Right forelimb (tissue), 1 donor: ENCODE measurements at places on chromosomes 12 and 14.

GRCh38 chr12:24991209-24992049 is 42.5 kb upstream of the BCAT1 start:
- no peak for DNase-seq

DNA sequence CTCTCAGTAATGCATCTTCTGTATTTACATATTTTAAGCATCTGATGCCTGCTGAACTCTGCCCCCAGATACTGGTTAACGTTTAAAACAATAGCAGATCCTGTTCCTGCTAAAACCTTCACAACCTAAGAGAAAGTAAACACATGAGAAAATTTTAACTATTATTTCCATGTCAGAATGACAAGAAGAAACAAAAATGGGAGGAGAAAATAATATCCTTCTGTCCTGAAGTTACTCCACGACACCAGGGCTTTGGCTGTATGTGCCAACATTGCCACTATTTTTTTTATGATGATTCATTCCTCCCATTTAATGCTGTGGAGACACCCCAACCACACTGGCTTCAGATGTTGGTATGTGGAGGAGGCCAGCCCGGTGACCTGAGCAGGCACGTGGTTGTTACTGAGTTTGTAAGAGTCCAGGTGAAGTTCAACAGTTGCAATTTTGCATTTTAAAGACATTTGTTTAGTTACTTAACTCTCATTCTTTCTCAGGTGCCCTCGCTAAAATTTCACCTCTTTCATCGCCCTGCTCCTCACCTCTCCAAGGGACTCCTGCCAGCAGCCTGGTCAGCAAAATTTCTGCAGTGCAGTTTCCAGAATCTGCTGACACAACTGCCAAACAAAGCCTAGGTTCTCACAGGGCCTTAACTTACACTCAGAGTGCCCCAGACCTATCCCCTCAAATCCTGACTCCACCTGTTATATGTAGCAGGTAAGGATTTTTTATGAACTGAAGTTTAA is 65.5 kb upstream of the SLCO1C1 start:
- no peak for DNase-seq

DNA sequence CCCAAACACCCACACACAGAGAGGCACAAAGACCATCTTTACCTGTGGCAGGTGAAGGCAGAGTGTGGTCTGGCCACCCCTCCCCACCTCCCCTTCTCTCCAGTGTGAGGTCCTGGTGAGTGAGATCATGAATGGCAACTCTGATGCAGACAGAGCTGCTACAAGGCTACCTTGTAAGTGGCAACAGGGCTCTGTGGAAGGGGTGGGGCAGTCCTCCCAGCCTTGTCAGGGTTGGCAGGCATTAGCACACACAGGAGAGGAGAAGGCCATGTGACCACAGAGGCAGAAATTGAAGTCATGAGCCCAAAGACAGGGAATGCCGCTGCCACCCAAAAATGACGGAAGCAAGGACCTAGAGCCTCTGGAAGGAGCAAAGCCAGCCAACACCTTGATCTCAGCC is 30.7 kb downstream of the VWF start:
- no peak for DNase-seq

GRCh38 chr14:37932008-37932407 is 275.7 kb upstream of the SSTR1 start:
- DNase-seq, result no peak

DNA sequence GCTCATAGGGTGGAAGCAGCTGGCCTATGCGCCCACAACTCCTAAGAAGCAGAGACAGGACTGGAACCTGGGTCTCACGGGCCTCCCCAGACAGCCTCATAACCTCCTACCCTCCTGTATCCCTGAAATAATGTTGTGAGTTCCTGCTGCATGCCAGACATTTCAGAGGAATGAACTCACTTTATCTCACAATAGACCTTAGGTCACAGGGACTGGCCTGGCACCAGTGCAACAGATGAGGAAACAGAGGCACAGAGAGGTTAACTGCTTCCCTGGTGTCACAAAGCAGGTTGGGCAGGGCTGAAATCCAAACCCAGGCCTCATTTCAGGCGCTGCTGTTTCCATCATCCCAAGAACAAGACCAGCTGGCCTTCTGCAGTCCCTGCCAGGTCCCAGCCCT is 5.3 kb downstream of the PHETA1 start:
- no peak for DNase-seq

- no peak for DNase-seq
Observed at GRCh38 chr12:131975228-131975627, 25.5 kb downstream of the EP400 start.

- DNase-seq, result no peak
Observed at GRCh38 chr12:43733687-43734086, 24.9 kb downstream of the PUS7L start.

- no peak for DNase-seq
Observed at GRCh38 chr14:64812412-64812811, 67.3 kb downstream of the SPTB start.

DNA sequence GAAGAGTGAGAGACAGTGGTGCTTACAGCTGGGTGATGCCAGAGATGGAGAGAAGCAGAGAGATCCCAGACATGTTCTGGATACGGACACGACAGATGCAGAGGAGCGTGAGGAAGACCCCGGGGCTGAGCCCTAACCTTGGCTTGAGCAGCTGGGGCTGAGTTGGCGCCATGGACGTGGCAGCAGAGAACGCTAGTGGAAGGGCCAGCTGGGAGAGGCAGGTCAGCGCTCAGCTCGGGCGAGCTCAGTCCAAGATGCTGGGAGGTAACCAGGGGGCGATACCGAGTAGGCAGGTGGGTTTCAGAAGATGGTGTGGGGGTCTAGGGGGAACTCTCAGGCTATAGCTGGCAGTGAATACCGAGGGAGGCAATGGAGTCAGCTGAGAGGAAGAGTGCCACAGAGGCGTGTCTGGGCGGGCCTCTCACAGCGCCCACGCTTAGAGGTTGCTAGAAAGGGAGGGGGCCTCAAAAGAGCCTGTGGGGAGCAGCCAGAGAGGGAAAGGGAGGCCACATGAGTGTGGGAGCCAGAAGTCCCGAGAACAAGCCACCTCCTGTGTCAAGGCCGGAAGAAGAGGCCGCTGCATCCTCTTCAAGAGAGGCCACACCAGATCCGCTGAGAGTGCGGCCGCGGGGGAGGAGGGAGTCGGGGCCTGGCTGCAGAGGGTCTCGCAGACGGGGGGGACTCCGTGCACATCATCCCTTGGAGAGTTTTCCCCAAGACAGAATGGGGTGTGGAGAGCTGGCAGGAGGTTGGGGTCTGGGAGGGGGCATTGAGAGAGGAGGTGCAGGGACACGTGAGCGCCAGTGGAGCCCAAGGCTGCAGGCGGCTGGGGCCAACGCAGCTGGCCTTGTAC is 57.0 kb upstream of the DIO3 start:
- DNase-seq, result peak; percentile 22

DNA sequence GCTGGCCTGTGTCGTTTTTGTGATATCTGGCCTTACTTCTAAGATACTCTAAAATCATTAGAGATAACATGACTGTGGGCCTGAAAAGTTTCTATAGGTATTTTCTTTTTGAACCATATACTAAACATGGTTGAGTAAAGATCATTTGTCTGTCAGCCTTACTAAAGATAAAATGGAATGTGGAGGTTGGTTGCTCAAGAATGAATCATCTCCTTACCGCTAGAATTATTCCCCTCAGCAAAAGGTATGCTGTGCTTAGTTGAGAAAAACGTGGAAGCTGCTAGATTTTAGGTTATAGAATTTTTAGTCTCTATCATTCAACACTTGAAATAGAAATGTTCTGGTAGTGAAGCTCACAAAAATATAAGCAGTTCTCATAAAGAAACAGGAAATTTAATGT is 407.3 kb downstream of the AEBP2 start:
- DNase-seq, result no peak

- DNase-seq, result no peak
Observed at GRCh38 chr12:22299294-22299912, 35.1 kb downstream of the ST8SIA1 start.

DNA sequence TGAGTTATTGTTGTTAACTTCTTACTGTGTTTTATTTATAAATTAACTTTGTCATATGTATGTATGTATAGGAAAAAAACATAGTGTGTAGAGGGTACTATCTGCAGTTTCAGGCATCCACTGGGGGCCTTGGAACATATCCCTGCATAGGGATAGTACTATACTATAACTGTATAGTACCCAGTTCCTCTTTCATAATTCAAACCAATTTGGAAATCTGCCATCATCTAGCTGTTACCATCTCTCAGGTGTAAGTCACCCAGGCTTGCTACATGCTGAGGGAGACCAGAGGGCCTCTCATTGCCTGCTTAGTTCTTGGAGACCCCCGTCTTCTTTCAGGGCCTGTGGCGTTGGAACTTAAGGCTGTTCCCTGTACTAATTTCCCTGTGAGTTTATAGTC is 12.9 kb upstream of the DCD start:
- DNase-seq, result no peak

DNA sequence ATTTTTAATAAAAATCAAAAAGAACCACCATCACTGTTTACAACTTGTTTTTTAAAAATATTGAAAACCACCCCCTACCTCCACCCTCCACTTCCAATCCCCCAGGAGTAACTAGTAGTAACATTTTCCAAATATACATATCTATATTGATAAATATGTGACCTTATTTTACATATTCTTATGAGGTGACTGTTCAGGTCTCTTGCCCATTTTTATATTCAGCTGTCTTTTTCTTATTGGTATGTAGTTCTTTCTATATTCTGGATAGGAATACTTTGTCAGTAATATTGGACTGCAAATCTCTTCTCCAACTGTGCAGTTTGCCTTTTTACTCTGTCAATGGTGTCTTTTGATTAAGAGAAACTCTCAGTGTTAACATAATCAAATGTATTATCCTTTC is 59.0 kb upstream of the EIF5 start:
- DNase-seq, result no peak

GRCh38 chr12:64685050-64685449 is 74.2 kb downstream of the GNS start:
- no peak for DNase-seq

DNA sequence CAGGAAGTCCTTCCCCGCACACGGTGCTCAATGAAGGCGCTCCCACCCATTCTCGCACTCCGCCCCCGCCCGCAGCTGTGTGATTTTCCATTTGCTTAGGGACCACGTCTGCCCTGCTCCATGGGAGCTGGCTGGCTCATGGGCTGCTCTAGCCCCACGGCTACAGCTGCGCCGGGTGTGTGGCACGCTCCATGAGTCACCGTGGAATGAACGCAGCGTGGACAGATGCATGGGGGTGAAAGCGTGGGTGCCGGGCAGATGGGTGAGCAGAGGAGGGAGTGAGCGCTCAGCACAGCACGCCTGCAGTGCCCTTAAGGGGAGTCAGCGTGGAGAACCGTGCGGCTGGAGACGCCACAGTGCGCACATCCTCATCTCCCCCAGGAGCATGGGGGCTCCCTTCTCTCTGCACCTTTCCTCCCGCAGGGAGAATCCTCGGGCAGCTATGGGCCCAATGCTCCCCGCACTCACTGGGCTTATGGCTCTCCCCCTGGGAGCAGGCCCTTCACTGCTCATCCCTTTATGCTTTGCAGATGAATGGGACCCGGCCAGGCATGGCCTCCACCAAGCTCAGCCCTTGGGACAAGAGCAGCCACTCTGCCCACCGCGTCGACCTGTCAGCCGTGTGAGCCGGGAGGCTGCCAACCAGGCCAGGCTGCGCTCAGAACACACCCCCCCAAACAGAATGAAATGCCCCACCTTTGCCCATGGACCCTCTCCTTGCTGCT is 185.1 kb downstream of the ADGRD1 start:
- peak; percentile 16 for DNase-seq

DNA sequence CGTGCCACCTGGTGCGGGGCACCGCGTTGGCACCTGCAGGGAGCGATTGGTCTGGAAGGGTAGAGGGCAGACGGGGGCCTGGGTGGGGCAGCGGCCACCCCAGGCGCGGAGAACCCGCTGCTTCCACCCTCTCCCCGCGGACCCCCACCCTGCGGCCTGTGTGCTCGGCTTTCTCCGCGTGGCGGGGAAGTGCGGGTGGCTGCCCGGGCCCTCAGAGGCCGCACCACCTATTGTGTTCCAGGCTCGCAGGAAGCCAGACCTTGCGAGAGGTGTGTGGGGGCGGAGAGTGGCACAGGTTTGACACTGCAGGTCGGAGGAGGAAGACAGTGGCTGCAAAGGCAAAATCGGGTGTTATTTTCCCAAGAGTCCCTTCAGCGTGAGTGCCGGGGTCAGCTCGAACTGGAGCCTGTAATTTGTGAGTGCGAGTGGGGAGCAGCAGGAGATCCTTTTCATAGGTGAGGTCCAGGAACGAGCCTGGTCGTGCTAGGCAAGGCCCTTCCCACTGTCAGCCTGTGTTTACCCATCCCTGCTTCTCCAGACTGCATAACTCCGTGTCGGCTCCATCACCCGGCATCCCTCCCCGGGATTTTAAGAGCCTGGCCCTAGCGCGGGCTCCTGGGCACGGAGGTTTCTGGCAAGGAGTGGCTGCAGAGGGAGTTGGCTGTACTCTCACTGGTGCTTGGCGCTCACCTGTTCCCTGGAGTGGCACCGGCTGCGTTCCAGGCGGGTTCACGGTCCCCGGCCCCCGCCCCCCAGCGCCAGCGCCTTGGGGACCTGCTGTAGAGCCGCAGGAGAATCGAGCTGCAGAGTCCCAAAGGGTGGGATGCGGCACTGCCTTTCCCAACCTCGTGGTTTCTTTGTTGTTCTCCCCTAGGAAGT is 935 bp downstream of the TBC1D30 start:
- no peak for DNase-seq

GRCh38 chr14:52051251-52051650 is 17.6 kb downstream of the NID2 start:
- DNase-seq, result no peak

GRCh38 chr12:89750389-89751351 is 42.0 kb upstream of the ATP2B1 start:
- DNase-seq, result no peak

GRCh38 chr12:16118586-16118985 is 158.9 kb downstream of the SLC15A5 start:
- no peak for DNase-seq

DNA sequence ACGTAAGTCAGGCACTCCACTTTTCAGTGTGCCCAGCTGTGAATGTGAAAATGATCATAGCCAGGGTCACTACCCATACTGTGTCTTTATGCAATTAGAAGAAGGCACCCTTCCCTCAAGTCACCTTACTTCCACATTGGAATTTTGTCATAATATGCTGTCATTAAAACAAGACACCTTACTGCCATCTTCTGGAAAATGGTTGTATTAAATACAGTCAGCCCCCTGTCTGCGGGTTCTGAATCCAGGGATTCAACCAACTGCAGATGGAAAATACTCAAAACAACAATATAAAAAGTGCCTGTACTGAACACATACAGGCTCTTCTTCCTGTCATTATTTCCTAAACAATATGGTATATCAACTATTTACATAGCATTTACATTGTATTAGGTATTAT is 70.2 kb upstream of the TBX5 start:
- DNase-seq, result no peak

- DNase-seq, result no peak
Observed at GRCh38 chr12:27385766-27386564, 53.3 kb downstream of the BMAL2 start.

DNA sequence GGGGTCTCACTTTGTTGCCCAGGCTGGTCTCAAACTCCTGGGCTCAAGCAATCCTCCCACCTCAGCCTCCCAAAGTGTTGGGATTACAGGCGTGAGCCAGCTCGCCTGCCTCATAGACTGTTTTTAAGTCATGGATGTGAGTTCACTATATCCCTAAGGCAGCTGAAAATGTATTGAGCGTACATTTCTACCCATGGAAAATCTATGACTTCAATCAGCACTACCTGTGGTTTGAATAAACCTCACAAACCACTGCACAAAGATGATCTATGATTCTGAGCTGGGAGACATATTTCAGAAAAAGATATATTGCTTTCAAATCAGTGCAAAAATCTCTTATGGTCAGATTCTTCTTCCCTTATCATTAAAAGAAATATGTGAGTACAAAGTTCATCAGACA is 22.5 kb downstream of the GCN1 start:
- DNase-seq, result no peak

- no peak for DNase-seq
Observed at GRCh38 chr14:78950649-78951048, 780.5 kb downstream of the NRXN3 start.

- no peak for DNase-seq
Observed at GRCh38 chr12:110849221-110849620, 2.4 kb downstream of the CCDC63 start.
